Iris pigment epithelial cell (primary cell): ENCODE measurements at places on chromosomes 4 and X.

GRCh38 chr4:79164907-79165610 is 160.8 kb downstream of the NAA11 start:
- DNase-seq: no peak

DNA sequence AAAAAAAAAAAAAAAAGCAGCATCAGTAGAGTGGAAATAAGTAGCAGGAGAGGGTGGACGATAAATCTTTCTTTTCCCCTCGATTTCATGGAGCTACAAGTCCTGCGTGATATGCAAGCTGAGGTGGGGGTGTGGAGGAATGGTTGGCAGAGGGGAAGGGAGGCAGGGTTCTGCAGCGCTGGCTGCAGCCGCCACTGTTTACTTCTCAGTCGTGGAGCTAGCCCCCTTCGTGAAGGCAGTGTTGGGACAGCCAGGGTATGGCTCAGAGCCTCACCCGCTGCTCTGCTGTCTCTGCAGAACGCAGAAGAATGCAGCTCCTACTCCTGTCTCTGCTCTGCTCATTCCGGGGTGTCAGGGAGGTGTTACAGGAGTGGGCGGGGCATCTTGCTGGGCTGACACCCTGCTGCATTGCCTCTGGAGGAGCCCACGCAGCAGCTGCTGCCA is 140.6 kb downstream of the GPM6A start:
- peak; percentile 3 for DNase-seq

- peak; percentile 90 for DNase-seq
Observed at GRCh38 chr4:3123181-3123671, 48.7 kb downstream of the HTT start.

- no peak for DNase-seq
Observed at GRCh38 chr4:85788604-85789003, 313.7 kb downstream of the ARHGAP24 start.

GRCh38 chr4:186953599-186954260 is 230.1 kb upstream of the FAT1 start:
- DNase-seq: no peak

DNA sequence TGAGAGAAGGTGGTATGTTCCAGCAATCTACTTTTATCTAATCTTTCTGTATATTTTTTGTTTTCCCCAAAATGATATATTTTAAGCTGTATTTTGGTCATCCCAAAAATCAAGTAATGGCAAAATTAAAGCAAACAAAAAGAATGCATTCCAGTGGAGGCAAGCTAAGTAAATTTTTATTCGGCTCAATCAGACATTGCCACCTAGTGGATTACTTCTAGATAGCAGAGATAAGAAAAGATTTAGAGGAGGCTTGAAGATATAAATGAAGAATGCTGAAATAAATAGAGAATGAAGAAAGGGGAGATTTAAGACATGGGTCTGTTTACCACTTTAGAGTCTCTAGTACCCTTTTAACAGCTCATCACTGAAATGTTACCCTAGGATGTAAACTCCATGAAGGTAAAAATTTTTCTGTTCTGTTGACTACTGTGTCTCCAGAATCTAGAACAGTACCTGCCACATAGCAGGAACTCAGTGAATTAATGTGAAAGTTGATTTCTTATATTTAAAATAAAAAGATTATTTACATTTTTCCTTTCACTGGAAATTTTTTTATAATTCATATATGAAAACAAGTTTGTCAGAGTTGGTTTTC is 110.9 kb upstream of the ANK2 start:
- peak; percentile 49 for DNase-seq

GRCh38 chrX:112513154-112513553 is 166.6 kb downstream of the LHFPL1 start:
- DNase-seq: peak; percentile 9
